ENCODE measurements at places on chromosomes 7 and 10. TPM values are rescaled to one million over a fixed set of nuclear protein-coding genes. Genes with fewer than 3 reads are reported as not detected.

- DNase-seq, result no peak
Measured at GRCh38 chr7:114852293-114852692, 69.6 kb upstream of the MDFIC start.

- no peak for DNase-seq
Measured at GRCh38 chr10:8462565-8462964, 408.1 kb downstream of the GATA3 start.

GRCh38 chr10:131889755-131890154 lies 11.1 kb upstream of the PPP2R2D start:
- no peak for DNase-seq

- no peak for DNase-seq
Measured at GRCh38 chr10:116147147-116147905, 125.7 kb downstream of the GFRA1 start.

DNA sequence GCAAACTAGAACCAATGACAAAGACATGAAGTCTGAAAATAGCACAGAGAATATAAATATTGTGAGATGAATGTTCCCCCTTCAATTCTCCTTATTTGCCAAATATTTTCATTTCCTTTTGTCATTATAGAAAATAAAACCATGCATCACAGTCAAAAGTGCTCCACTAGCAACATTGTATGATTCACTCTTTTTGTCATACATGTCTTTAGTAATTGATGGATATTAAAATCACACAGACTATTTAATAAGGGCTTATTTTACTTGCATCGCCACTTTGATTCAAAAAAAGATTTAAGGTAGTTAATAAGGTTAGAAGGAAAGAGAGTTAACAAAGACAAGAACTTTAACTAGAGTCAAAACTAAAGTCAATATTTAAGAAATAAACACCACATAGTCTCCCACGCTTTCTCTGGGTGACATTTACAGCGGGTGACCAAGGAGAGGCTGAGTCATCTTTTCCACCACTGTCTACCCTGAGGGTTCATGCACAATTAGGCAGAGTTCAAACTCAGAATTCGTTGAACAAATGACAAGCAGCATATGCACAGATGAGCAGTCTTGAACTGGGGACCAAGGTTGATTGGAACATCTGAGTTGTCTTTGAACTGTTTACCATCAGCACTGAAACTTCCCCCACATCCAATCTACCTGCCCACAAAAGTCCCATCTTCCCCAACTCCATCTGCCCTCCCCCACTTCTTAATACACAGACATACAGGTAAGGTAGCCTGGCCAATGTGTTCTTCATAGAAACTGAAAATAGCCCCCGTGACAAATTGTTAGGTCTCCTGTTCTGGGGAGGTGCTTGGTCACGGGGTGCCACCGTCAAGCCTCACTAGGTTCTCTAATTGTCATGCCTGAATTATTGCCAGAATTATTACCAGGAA lies 42.5 kb downstream of the C7orf25 start:
- DNase-seq, result no peak

DNA sequence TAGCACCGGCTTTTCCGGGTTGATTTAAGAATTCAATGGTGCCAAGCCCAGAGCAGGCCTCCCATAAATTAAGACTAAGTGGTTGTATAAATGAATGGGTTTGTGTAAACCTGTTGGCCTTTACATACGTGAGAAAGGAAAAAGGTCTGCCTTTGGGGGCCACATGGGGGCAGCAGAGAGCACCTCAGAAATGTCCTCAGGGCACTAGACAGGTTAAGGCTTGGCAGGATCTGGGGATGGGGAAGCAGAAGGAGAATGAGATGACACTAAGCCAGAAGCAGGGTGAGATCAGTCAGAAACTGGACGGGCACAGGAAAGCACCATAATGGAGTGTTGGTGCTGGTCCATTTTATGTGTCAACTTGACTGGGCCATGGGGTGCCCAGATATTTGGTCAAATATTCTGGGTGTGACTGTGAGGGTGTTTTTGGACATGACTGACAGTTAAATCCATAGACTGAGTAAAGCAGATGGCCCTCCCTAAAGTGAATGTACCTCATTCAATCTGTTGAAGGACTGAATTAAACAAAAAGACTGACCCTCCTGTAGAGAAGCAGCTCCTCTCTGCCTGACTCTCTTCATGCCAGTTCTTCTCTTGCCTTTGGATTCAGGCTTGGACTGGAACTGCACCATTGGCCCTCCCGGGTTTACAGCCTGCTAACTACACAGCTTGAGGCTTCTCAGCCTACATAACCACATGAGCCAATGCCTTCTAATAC lies 58.9 kb downstream of the FRMPD2 start:
- no peak for DNase-seq

DNA sequence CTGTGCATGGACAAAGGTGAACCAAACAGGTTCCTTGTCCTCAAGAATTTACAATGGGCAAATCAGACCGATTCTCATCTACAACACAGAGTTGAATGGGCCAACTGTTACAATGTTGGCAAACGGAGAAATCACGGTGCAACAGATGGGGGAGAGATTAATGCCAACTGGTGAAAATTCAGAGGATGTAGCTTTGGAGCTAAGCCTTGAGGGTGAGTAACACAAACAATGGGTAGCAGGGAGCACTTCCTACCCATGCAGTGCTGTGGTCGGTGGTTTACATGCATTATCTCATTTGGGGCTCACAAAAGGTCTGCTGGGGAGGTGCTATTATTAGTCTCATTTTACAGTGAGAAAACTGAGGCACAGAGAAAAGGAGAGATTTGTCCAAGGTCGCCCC lies 902 bp upstream of the NFE2L3 start:
- no peak for DNase-seq

GRCh38 chr7:47570649-47571050 lies 11.3 kb downstream of the TNS3 start:
- no peak for DNase-seq

- DNase-seq, result no peak
Measured at GRCh38 chr10:132446661-132447445, 49.9 kb downstream of the PWWP2B start.

DNA sequence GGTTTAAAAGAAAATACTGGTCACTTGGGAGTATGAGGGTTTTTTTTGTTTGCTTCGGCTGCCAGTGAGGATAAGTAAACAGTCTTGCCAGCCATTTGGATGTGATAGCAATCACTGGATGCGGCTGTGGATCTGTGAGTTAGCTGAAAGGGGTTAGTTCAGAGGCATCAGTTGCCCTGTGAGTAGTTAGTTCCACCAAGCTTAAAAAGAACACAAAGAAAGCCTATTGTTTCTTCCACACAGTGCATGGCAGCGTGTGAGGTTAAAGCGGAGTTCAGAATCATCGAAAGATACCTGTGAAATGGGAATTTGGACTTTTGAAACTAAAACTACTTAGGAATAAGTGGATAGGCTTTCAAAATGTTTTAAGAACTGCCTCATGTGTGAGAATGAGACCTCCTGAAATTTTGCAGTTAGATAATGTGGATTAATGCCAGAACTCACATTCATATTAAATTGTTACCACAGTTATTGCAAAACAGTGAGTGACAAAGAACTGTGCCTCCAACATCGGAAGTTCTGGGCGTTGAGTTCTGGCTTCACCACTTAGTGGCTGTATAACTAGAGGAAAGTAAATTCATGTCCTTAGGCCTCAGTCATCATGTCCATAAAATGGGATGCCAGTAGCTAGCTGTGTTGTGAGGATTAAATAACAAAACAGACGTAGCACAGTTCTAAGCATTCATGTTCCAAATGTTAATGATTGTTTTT lies 31.3 kb downstream of the KIAA1217 start:
- DNase-seq, result no peak

GRCh38 chr10:76149602-76150138 lies 718.2 kb downstream of the LRMDA start:
- no peak for DNase-seq

DNA sequence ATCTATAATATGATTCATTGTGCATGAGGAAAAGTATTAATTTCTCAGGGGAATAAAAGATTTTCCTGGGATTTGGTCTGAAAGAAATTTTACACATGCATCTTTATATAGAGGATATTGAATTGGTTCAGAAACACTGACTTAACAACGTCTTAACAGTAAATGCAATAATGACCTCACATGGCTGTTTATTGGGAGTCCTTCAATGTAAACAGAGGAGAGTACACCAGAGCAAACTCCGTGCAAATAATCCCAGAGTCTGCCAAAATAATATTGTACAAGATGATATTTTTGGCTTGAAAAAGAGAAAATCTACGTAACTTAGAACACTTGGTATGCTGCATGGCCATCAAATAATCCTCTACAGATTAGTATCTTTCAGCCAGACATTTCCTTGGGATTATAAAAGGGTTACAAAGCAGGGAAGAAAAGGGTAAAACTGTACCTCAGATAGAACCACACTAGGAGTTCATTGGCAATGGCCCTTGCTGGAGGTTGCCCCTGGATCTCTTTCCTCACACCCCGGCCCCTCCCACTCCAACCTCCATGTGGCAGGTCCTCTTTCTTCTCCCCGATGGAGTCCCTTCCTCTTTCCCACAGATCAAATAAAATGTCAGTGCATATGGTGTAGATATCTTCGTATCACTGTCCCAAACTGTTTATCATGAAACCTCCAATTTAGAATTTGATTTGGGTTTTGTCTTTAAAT lies 196.4 kb downstream of the EVX1 start:
- DNase-seq, result no peak

DNA sequence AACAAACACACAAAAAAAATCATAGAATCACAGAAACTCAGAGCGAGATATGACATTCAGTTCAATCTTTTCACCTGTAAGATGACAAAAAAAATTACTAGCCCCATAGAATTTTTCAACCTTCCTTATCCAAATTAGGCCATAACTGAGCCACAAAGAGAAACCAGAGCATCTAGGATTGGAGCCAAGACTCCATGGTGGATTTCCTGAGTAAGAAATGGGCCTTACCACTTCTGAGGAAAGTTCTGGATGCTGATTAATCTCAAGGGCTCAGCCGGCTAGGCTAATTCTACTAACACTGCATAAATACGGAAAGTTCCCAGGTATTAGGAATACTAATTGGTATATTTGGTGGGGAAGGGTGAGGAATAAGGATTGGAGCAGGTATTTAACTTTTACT lies 16.8 kb downstream of the LIPM start:
- DNase-seq, result no peak

DNA sequence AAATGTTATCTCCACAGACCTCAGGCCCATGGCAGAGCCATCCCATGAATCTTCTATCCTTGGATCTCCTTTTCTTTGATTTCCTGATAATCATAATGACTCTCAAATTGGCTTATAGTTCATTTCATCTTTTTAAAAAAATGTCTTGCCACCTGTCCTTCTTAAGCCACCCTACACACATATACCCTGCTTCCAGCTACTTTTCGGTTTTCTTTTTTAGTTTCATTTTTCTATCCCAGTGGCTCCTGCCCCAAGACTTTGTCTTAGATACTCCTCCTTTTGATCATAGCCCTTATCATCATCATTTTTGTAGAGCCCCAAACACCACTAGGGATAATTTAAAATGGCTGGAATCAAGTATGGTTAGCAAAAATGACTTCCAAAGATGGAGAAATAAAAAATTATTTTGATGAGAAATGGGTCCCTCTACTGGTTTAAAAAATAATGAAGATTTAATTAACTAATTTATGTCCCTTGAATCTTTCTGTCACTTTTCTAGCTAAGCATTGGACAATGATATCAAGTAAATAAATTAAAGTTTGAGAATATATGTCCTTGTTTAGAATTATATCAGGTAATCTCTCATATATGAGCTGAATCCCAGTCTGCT lies 277.3 kb upstream of the SEMA3D start:
- DNase-seq, result no peak

- DNase-seq, result no peak
Measured at GRCh38 chr7:127937066-127937680, 94.1 kb downstream of the LRRC4 start.

DNA sequence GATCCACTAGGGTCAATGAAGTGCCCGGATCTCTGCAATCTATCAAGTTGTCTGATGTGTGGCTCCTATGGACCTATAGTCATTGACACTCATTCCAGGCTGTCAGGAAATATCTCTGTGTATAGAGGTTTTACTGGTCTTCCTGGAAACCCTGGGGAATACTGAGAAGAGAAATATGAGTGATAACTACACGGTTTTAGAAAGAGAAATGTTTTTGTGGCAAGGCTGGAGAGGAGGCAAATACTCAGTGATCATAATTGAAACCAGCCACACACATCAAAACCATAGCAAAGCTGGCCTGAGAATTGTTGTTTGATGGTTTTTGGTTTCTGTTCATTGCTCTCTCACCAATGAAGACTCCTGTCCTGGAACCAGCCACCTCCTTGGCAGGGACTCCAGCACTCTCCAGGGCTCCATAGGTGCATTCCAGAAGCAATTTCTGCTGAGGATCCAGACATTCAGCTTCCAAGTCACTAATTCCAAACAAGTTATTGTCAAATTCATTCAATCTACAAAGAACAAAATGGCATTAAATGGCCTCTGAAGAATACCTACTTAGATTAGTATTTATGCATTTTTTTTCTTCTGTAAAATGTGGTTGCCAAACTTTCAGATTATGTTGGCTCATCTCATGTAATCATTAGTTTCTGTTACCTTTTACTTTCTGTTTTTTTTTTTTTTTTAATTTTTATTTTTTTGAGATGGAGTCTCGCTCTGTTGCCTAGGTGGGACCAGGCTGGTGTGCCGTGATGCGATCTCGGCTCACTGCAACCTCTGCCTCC lies 108.6 kb upstream of the ABI1 start:
- no peak for DNase-seq

DNA sequence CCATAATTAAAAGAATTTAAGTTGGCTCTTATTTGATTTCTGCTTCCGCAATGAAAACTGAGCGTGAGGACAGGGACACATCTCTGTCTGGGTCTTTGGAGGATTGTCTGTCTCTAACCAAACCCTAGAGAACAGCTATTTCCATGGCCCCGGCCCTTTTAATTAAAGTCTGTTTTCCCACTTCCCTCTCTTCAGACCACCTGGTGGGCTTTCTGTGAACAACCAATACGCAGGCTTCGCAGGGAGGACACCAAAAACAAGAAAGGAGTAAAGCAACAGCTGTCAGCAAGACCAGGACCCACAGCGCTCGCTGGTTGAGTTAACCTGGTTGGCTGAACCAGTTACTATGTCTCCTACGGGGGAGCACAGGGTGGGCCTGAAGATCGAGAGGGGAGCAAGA lies 217.1 kb upstream of the FRMD4A start:
- no peak for DNase-seq

GRCh38 chr10:122144199-122144598 lies 126.9 kb upstream of the BTBD16 start:
- no peak for DNase-seq

GRCh38 chr10:48517911-48518811 lies 86.7 kb downstream of the ARHGAP22 start:
- DNase-seq, result no peak

Gene TMEM26
- total RNA-seq, result 11.7 TPM

Gene FAM25G
- not detected for total RNA-seq

Gene PRF1
- total RNA-seq, result 0.90 TPM

Gene ANKRD16
- total RNA-seq, result 8.8 TPM

Gene OR2AE1
- total RNA-seq, result not detected

Gene HGF
- 42.7 TPM for total RNA-seq

Gene EEPD1
- total RNA-seq, result 9.7 TPM

Gene BMPR1A
- total RNA-seq, result 128 TPM

Gene PRPS1L1
- not detected for total RNA-seq

Gene PAX4
- not detected for total RNA-seq

Gene TMEM140
- total RNA-seq, result 9.2 TPM

Gene ICA1
- total RNA-seq, result 32.8 TPM

Measured in urinary bladder (tissue), 4 donors.